ENCODE measurements at places on chromosomes 6 and 20.

- no peak for DNase-seq
Observed at GRCh38 chr20:53930651-53931504, 139.5 kb downstream of the BCAS1 start.

GRCh38 chr20:53202777-53203176, 230.6 kb downstream of the TSHZ2 start:
- no peak for DNase-seq

DNA sequence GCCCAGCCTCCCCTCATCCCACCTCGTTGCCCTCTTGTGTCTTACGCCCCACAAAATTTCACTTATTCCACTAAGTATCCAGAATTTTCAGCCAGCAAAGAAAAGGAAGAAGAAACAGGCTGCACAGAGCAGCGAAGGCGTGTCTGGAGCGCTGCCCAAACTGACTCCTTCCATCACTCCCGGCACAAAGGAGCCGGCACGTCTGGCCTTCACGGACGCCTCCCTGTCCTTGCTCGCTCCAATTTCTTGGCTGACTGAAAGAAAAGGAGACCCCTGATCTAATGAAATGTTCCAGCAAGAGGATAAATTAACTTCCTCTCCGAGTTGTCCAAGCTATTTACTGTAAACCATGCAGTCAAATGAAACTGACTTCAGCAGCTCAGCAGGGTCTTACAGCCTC, 152.3 kb upstream of the CDH4 start:
- no peak for DNase-seq

- DNase-seq: no peak
Observed at GRCh38 chr6:29082457-29082856, 4.7 kb downstream of the OR2B3 start.
